Common myeloid progenitor, CD34-positive (primary cell): ENCODE measurements at places on chromosomes 12 and 14.

- no peak overlapping the region for H3K4me3 ChIP-seq
- no peaks in the 10 kb centered on the region for H3K27me3 ChIP-seq
- H3K4me1 ChIP-seq = peaks cover 11% of the 10 kb centered on the region
- no peak overlapping the region for H3K27ac ChIP-seq
- H3K36me3 ChIP-seq = no peaks in the 10 kb centered on the region
Measured at GRCh38 chr14:59438195-59438647, 27.0 kb downstream of the GPR135 start.

DNA sequence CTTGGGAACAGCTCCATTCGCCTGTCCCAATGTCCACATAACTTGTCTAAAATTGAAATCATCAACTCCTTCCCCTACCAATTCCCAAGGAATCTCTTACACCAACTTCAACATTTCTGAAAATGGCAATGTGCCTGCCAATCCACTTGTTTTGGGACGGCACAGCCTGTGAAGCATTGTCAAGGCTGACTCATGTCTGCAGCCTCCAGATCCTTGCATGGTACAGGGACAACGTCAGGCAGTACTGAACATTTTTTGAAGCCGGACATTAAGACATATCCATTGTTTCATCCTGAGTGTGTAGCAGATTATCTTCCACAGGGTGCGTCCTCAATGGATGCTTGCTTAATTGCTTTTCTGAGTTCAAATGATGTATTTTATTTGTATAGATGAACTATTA lies 794.1 kb downstream of the BCL11B start:
- H3K27ac ChIP-seq = no peak overlapping the region
- DNase-seq = no peak
- no peak overlapping the region for H3K4me3 ChIP-seq
- no peaks in the 10 kb centered on the region for H3K4me1 ChIP-seq

DNA sequence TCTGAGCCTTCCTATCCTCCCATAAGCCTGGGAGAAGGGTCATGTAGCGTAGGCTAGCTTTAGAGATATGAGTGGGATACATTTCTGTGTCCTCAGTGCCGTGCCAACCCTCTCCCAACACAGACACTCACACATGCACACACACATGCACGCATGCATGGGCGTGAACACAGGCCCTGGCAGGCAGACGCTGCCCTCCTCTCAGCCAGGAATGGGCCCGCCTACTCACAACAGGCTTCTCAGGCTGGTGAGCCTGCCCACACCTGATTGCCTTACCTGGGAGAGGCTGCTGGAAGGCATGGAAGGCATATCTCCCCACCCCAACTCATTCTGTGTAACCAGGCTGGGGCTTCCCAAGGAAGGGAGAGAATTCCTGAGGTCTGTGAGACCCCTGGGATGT lies 12.8 kb upstream of the ACVR1B start:
- no peaks in the 10 kb centered on the region for H3K36me3 ChIP-seq
- no peak overlapping the region for H3K4me3 ChIP-seq
- no peak overlapping the region for H3K27ac ChIP-seq

DNA sequence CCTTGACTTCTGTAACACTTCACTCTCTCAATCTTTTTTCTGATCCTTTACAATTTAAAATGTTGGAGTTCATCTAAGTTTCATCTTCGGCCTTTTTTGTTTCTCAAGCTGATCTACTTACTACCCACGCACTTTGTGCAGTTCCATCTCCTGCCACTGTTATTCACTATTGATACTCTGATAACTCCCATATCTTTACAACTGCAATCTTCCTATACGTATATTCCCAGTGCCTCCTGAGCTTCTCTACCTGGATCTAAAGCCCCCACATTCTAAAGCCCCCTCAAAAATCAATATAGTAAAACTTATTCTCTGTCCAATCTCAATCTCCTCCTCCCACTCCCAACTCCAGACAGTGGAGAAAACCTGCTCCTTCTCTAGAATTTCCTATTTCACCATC lies 5.9 kb downstream of the ATG2B start:
- no peaks in the 10 kb centered on the region for H3K27me3 ChIP-seq
- no peak overlapping the region for H3K27ac ChIP-seq
- H3K36me3 ChIP-seq = peaks cover 4% of the 10 kb centered on the region
- DNase-seq = no peak
- no peak overlapping the region for H3K4me3 ChIP-seq

DNA sequence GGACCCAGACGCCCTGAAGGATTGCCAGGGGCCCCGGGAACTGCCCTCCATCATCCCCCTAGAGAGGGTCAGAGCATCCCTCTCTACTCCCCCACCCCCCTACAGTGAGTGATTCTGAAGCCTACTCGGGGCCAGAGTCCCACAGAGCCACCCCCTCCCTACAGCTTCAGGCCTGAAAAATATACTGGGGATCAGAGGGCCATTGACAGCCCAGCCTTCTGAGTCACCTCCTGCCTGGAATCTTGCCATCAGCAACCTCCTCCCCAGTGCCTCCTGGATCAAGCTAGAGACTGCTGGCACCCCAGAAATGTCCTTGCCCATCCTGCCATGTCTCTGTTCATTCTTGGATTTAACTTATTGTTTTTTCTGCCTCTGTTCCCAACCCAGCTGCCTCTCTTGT lies 21.7 kb upstream of the MIA2 start:
- no peaks in the 10 kb centered on the region for H3K4me1 ChIP-seq
- H3K27ac ChIP-seq = no peak overlapping the region
- H3K27me3 ChIP-seq = no peaks in the 10 kb centered on the region
- DNase-seq = no peak
- H3K36me3 ChIP-seq = no peaks in the 10 kb centered on the region

GRCh38 chr12:62319058-62319457 lies 58.9 kb downstream of the USP15 start:
- H3K36me3 ChIP-seq = peaks cover 22% of the 10 kb centered on the region
- no peak overlapping the region for H3K27ac ChIP-seq
- DNase-seq = peak; percentile 80

DNA sequence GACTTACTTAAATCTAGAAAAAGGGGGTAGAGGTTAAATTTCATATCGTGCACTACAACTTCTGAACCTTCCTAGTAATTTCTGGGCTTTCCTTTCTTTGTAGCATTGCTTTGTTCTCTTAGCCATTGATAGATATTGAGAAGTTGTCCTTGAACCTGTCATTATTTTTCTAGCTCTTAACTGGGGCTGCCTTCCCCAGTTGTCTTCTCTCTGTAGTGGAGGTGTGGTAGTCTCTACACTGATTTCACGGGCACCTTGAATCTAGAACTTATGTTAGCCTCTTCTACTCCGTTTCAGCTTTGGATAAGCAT lies 504.0 kb downstream of the PCNX1 start:
- peaks cover 7% of the 10 kb centered on the region for H3K4me1 ChIP-seq
- no peaks in the 10 kb centered on the region for H3K36me3 ChIP-seq
- DNase-seq = no peak
- H3K27ac ChIP-seq = no peak overlapping the region

- no peak overlapping the region for H3K27ac ChIP-seq
- H3K36me3 ChIP-seq = peaks cover 5% of the 10 kb centered on the region
- H3K4me1 ChIP-seq = no peaks in the 10 kb centered on the region
- H3K4me3 ChIP-seq = no peak overlapping the region
- H3K27me3 ChIP-seq = no peaks in the 10 kb centered on the region
- DNase-seq = no peak
Measured at GRCh38 chr12:122348505-122348904, 74.0 kb downstream of the CLIP1 start.

DNA sequence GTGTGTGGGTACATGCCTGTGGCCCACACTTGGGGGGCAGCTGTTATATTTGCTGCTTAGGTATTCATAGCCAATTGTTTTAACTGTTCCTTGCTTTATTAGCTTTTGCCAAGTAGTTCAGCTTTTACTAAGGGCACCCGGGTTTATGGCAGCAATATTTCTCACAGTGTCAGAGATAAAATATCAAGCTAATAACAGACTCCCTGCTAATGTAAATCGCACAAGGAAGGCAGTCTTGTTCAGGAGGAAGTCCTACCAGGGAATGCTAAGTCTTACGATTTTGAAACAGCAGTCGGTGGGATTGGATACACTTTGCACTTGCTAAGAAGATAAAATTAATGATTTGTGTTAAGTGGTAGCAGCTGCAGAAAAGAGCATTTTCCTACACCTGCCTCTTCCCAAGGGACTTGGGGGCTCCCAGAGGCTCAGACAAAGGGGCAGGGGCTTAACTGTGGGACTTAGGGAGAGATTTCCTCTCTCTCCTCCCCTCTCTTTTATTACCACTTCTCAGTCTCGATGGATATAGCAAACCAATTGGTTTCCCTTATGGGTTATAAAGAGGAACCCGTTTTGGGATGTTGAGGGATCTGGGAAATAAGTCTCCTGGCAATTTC lies 175.1 kb downstream of the NRXN3 start:
- DNase-seq = no peak
- H3K4me1 ChIP-seq = no peaks in the 10 kb centered on the region
- no peak overlapping the region for H3K27ac ChIP-seq
- H3K4me3 ChIP-seq = no peak overlapping the region
- H3K27me3 ChIP-seq = no peaks in the 10 kb centered on the region
- H3K36me3 ChIP-seq = no peaks in the 10 kb centered on the region

DNA sequence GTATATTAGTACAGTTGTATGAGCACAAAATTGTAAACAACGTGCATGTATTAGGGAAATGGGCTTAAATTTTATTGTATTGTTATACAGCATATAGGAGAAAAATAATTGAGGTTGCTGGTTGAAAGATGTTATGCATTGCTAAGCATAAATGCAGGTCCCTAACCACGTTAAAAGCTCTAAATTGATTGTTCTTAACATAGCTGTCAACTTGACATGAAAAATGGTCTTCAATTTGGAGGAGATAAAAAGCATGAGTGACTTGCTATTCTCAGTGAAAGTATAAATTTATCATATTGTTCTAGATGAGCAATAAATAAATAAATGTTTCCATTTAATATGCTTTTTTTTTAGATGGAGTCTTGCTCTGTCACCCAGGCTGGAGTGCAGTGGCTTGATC lies 506.6 kb upstream of the ATXN7L3B start:
- no peaks in the 10 kb centered on the region for H3K27me3 ChIP-seq
- no peak overlapping the region for H3K27ac ChIP-seq
- no peaks in the 10 kb centered on the region for H3K36me3 ChIP-seq
- H3K4me1 ChIP-seq = no peaks in the 10 kb centered on the region

DNA sequence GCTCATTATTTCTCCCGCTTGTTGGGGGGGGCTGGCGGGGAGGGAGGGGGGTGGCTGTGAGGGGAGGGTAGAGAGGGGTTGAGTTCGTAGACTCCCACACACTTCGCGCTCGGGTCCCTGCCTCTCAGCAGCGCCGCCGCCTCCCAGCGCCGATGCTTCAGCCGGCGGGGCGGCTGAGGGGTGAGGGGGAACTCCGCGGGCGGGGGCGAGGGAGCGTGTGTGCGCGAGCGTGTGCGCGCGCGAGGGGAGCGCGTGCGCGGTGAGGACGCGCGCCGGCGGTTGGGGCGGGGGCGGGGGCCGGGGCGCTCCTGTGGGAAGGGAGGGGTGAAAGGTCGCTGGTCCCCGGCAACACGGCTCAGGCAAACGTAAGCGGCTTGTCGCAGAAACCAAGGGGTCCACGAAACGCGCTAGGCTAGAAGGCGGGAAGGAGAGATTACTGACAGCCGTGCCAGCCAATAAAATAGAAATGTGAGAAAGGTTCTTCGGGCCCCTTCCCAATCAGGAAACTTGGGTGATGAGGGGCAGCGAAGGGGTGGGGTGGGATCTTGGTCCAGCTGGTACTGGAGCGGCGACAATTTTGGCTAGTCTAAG lies 343 bp upstream of the NOVA1 start:
- no peaks in the 10 kb centered on the region for H3K4me1 ChIP-seq
- peak overlapping the region; percentile 77 for H3K4me3 ChIP-seq
- H3K27ac ChIP-seq = no peak overlapping the region
- DNase-seq = peak; percentile 73
- peaks cover 18% of the 10 kb centered on the region for H3K27me3 ChIP-seq

DNA sequence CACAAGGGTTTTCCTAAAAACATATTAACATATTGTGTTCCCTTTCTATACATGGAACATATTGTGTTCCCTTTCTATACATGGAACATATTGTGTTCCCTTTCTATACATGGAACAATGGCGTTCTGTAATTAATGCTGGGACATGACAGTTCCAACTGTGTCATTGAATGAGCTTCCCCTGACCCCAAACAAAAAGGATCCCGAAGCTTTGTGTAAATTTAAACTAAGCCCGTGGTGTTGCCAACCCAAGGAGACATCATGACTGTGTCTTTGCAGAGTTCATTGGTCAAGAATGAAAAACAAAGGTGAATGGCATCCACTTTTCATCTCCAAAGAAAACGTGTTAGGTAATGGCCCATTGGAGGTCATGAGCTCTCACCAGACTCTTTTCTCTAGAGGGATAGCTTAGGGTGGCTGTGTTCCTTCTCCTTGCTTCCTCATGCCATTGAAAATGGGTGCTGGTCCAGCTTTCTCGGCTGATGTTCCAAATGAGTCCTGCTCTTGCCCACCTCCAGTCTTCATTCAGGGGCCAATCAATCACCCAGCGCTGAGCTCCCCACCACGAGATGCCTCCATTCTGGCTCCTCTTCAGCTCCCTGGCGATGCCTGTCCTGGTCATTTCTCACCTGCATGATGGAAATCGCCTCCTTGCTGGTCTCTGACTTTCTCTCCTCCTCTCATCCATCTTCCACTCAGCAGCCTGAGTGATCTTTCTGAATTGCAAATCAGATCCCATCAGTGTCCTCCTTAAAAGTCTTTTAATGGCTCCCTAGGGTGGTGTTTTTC lies 156.1 kb downstream of the VRK1 start:
- DNase-seq = no peak
- H3K27ac ChIP-seq = no peak overlapping the region
- H3K4me1 ChIP-seq = no peaks in the 10 kb centered on the region
- no peak overlapping the region for H3K4me3 ChIP-seq
- H3K27me3 ChIP-seq = no peaks in the 10 kb centered on the region

- DNase-seq = no peak
- peaks cover 7% of the 10 kb centered on the region for H3K4me1 ChIP-seq
- H3K27me3 ChIP-seq = no peaks in the 10 kb centered on the region
- no peak overlapping the region for H3K27ac ChIP-seq
Measured at GRCh38 chr12:63018273-63018672, 83.3 kb upstream of the PPM1H start.

GRCh38 chr12:71478270-71478669 lies 38.7 kb downstream of the LGR5 start:
- DNase-seq = no peak
- H3K36me3 ChIP-seq = no peaks in the 10 kb centered on the region
- no peak overlapping the region for H3K4me3 ChIP-seq
- H3K27ac ChIP-seq = no peak overlapping the region
- no peaks in the 10 kb centered on the region for H3K4me1 ChIP-seq

- peaks cover 27% of the 10 kb centered on the region for H3K4me1 ChIP-seq
- no peak for DNase-seq
- no peaks in the 10 kb centered on the region for H3K36me3 ChIP-seq
- H3K27me3 ChIP-seq = no peaks in the 10 kb centered on the region
- no peak overlapping the region for H3K27ac ChIP-seq
Measured at GRCh38 chr12:53205747-53206419, 1.2 kb downstream of the ITGB7 start.

- DNase-seq = no peak
- no peaks in the 10 kb centered on the region for H3K27me3 ChIP-seq
- H3K36me3 ChIP-seq = no peaks in the 10 kb centered on the region
- H3K4me1 ChIP-seq = no peaks in the 10 kb centered on the region
Measured at GRCh38 chr12:87274594-87275245, 754.5 kb downstream of the C12orf50 start.
